ENCODE measurements at places on chromosomes 16 and 17.
A peak's percentile ranks its signal among the peaks of the same experiment; 100 is the strongest.

DNA sequence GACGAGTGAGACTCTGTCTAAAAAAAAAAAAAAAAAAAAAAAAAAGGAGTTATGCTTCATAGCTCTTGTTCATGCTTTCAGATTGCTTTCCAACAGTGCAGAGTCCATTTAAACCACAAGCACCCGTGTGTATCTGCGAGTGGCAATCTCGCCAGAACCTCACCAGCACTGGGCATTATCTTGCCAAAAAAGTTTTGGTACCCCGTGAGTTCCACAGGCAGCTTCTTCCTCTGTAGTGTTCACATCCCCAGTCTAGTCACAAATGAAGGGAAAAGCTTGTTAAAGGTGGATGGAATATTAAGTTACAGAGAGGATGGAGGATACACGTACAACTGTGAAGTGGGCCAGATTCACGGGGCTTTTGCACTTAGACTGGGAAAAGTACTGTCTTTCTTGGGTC is 33.5 kb downstream of the WSB1 start:
- no peak for DNase-seq

- DNase-seq, result no peak
Measured at GRCh38 chr16:75476817-75477216, 12.3 kb upstream of the TMEM170A start.

GRCh38 chr17:80101946-80102663 is 724 bp downstream of the GAA start:
- peak; percentile 76 for DNase-seq

DNA sequence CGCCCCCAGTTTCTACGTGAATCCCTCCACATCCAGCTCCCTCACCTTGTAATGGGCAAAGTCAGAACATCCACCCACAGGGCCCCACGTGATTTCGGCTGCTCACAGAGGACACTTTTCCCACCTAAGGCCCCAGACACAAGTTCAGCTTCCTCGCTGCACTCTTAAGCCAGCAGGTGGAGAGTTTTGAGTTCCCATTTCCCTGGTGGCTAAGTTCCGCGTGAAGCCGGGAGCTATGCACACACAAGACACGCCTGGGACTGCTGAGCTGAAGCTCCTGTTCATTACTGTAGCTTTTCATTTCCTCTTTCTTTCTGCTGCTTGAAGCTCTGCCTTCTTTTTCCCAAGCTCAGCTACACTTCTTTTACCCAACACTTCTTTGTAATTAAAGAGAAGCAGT is 273.8 kb downstream of the NPIPA8 start:
- DNase-seq, result no peak

- DNase-seq, result no peak
Measured at GRCh38 chr17:39240631-39241030, 14.9 kb upstream of the STAC2 start.

- DNase-seq, result no peak
Measured at GRCh38 chr17:79084291-79085153, 9.9 kb downstream of the ENGASE start.

- no peak for DNase-seq
Measured at GRCh38 chr16:25977121-25977520, 285.4 kb downstream of the HS3ST4 start.

- DNase-seq, result peak; percentile 81
Measured at GRCh38 chr17:51119415-51120356, 982 bp downstream of the SPAG9 start.

DNA sequence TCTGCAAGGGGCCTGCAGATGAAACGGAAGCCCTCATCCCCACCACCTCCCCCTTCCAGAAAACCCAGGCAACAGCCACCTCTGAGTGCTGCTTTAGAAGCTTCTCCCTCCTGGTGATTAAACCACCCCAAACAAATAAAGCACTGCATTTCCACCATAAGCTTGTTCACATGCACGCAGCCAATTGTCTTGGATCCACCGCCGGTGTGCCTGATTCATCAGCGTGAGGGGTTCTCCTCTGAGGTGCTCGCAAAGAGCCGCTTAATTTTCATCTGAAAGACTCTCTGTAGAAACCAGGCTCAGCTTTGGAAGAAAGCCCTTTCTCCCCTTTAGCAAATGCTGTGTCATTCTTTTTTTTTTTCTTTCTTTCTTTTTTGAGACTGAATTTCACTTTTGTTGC is 155.2 kb upstream of the EEF2KMT start:
- DNase-seq, result no peak

DNA sequence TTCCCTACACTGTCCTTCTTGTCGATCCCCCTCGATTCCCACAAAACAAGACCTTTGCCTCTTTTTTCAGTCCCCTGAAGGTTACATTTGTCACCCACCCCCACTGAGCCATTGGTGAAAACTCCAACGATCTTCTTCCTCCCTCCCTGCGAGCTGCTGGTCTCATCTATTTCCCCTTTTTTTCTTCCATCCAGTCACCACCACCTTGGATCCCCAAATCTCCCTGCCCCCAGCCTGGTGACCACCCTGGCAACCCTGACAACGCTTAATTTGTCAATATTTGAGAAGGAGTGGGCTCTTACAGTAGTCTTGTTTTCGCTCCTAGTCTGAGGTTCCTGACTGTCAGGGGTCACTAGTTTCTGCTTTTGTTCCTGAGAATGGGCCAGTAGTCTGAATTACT is 62.9 kb downstream of the SMPD3 start:
- no peak for DNase-seq

DNA sequence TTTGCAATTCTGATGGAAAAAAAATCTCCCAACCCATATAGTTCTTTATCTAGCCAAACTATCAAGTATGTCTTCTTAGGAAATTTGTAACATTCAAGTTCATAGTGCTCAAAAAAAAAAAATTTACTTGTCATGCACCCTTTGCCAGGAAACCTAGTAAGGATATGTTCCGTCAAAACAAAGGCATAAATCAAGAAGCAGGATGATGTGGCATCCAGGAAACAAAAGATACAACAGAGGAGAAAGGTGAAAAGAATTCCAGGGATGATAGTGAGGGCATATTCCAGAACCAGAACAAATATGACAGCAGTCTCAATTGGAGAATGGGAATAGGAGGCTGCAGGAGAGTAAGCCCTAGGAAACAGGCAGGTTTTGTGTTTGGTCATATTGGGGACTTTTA is 104.6 kb downstream of the SPAG9 start:
- DNase-seq, result no peak

GRCh38 chr17:50055055-50055425 is 870 bp upstream of the ITGA3 start:
- DNase-seq, result peak; percentile 99

DNA sequence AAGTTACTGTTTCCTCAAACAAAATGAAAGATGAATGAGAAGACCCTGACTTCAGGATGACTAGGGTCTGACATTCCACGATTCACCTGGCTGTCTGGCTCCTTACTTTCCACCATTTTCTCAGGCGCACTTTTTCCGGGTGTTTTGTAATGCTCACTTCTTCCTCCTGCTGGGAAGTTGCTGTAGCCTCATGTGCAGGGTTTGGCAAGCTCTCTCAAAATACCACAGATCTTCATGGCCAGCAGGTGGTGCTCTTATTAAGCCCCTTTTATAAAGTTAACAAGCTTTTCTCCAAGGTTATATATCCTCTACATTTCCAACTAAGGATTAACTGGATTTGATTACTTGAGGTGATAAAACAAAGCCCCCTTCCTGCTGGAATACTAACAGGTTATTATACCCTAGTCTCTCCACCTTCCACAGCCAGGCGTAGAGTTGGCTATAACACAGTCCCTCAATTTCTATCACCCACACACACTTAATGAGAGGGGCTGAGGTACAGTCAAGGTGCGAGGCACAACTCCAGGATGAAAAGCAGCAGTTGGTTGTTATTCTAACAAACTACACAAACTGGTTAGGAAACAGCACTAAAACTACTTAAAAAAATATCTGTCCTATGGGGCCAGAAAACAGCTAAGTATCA is 45.4 kb downstream of the STH start:
- peak; percentile 91 for DNase-seq

GRCh38 chr16:4052801-4053293 is 63.4 kb downstream of the ADCY9 start:
- DNase-seq, result peak; percentile 83

DNA sequence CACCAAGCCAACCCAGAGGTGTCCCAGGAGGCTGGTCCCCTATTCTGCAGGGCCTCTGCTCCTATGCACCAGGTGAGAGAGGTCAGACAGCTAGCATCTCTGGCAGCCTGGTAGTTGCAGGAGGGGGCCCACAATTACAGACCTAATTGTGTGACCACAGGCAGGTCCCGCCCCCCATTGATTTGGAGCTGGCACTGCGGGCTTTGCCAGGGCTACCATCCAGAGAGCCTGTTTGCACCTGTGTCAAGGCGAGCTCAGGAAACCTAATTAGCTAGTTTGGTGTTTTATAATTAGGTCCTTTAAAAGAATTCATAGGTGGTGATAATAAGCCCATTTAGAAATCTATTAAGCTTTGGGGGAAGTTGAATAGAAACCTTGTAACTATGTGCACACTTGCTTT is 90.2 kb downstream of the MRM1 start:
- no peak for DNase-seq
